ENCODE measurements at places on chromosomes 7 and 10.

DNA sequence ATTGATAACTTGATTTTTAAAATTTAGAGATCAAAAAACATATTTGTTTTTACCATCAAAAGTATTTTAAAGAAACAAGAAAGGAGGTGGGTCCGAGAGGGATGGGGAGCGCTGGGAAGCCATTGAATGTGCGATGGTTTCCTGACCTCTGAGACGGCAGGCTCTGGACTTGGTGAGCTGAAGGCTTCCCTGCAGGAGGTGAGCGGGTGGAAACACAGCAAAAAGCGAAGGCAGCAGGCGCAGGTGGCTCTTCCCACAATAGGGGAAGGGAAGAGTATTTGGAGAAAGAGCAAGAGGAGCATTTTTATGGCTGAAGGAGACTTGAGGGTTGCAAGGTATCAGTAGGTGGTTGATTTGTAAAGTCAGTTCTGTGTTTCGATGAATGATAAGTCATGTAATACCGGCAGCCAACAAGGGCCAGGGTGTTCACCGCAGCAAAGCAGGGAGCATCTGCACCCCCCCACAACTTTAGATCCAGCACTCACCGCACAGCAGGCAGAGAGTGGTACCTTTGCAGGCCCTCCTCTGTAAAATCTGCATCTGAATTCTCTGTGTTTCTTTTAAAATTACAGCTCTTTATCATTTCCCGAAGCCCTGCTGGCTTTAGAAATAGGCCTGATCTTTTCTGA lies 10.5 kb downstream of the C10orf53 start:
- DNase-seq, result no peak

DNA sequence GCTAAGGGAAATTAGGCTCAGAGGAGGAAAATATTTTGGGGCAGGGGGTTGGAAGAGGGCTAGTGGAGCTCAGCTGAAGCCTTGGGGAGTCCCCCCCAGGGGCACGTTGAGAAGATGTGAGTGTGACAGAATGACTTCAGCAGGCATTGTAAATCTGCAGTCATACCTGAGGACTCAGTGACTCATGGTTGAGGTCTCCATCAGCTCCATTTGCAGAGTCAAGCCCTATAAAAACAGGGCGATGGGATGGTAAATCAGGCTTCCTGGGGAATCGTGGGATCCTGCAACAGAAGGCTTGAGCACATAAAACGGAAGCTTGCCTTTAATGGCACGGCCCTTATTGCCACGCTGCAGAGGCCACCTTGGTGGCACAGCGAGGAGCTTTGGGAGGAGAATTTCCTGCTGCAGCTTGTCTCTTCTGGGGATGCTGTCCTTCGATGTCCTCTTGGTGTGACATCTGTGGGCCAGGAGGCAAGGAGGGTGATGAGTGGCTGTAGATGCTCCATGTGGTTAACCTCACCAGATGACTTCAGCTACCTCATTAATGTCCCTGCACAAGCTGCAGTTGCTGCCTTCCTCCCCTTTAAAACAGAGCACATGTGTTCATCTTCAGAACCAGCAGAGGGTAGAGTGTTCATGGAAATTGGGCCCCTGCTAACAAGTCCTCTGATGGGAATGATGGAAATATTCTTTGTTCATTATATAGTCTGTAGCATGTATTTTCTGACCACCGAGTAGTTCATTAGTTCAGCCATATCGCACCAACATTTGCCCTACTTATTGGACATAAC lies 285.9 kb downstream of the LRMDA start:
- no peak for DNase-seq

GRCh38 chr10:114346176-114347031 lies 57.9 kb downstream of the AFAP1L2 start:
- DNase-seq, result no peak

DNA sequence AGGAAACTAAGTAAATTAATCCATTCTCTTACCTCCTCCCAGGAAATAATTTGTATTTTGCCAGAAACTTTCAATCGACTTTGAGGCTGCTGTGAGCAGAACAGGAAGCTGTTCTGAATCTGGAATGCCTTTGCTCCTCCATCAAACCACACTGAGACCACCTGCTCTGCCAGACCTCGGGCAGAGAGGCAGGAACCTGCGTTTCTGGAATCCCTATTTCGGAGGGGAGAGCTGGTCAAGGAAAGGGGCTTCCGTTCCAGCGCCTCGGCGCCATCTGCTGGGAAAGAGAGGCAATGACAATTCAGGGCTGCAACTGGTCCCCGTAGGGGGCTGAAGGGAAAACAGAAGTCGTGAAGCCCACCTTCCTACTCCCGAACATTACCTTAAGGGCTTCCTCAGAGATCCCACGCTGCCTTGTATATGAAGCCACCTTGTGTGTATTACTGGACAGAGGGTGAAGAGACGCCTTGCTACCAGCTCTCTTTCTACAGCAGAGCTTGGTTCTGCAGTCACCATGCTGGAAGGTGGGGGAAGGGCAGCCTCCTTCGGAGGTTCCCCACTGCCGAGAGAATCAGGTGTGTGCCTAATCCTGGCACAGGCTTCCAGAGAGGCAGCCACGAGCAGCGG lies 31.2 kb downstream of the ZNF467 start:
- peak; percentile 42 for DNase-seq

DNA sequence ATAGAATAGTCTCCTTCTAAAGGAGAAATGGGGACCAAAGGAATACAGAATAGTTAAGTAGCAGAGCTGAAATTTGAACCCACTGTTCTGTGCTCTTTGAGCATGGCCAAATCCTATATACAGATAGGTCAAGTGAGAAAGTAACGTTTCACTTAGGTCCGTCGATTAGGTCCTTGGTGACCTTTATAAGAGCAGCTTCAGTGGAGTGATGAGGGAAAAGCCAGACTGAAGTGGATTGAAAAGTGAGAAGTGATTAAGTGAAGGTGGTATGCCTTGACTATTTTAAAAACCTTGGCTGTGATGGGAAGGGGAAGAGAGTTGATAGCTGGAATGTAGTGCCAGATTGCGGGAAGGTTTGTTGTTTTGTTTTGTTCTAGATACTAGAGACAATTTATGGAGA lies 10.6 kb upstream of the LSMEM1 start:
- DNase-seq, result no peak

- DNase-seq, result no peak
Measured at GRCh38 chr7:94059746-94060145, 55.6 kb upstream of the BET1 start.

DNA sequence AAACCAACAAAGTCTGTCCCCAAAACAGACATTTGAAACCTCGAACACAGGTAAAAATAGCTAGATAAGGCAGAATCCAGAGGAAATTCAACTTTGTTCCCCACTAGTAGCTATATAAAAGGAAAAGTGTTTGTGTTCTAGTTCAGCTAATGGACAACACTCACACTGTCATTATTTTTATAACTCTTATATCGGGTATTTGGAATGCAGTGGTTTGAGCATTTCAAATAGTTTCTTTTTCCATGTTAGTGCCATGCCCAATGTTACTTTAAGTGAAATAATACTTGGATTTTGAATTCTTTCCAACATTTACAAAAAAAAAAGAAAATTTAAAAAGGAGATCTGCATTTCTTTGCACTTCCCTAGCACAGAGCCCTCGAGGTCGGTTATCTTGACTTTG lies 213.6 kb downstream of the DOCK4 start:
- DNase-seq, result no peak

DNA sequence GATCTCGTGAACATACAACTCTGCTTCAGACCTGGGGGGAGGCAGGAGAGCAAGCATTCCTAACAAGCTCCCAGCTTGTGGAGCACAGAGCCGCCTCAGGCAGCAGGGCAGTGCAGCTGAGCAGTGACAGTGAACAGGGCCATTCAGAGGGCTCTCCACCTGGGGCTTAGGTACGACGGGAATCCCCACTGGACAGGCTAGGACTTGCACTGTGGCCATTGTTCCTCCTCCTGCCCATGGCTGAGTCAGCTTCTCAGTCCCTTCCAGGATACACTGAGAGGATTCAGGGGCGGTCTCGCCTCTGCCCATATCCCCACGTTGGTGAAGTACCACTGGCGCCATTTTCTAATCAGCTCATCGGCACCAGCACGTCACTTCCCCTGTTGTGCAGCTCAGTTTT lies 71.1 kb downstream of the FIGNL1 start:
- DNase-seq, result no peak

DNA sequence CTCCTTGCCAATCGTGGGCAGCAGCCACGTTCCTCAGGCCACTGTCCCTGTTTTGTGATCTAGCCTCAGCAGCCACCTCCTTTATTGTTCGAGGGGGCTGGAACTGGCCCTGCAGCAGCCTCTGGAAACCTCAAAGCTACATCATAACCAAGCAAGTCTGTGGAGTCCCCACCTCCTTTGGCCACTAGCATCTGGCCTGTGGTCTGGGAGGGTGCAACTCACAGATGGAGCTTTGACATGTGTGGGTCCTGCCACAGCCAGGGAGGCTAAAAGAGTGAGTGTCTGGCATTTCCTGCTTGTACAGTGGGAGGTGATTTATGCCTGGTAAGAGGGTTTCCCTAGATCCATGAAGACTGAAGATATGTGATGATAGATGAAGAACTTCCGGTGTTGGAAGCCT lies 32.3 kb upstream of the NUB1 start:
- no peak for DNase-seq

- no peak for DNase-seq
Measured at GRCh38 chr7:87100326-87100725, 40.9 kb upstream of the ELAPOR2 start.

GRCh38 chr7:132004529-132004928 lies 448.1 kb upstream of the PODXL start:
- no peak for DNase-seq

- DNase-seq, result no peak
Measured at GRCh38 chr7:82204694-82205093, 238.9 kb downstream of the CACNA2D1 start.

GRCh38 chr10:36324831-36325230 lies 682.7 kb upstream of the FZD8 start:
- no peak for DNase-seq

GRCh38 chr10:32156031-32156495 lies 99.8 kb upstream of the KIF5B start:
- no peak for DNase-seq

GRCh38 chr7:157751406-157751805 lies 414.6 kb downstream of the DNAJB6 start:
- no peak for DNase-seq

DNA sequence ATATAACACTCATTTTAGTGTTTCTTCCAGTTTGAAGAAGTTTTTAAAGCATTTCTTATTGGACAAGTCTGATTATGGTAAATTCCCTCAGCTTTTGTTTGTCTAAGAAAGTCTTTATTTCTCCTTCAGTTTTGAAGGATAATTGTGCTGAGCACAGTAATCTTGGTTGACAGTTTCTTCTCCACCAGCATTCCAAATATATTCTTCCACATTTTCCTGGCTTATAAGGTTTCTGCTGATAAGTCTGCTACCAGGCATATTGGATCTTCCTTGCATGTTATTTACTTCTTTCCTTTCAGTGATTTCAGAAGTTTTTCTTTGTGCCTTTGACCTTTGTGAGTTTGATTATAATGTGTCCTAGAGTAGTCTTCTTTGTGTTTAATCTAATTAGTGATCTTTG lies 210.7 kb downstream of the ADK start:
- DNase-seq, result no peak

GRCh38 chr10:87603196-87603595 lies 56.5 kb upstream of the PAPSS2 start:
- no peak for DNase-seq

DNA sequence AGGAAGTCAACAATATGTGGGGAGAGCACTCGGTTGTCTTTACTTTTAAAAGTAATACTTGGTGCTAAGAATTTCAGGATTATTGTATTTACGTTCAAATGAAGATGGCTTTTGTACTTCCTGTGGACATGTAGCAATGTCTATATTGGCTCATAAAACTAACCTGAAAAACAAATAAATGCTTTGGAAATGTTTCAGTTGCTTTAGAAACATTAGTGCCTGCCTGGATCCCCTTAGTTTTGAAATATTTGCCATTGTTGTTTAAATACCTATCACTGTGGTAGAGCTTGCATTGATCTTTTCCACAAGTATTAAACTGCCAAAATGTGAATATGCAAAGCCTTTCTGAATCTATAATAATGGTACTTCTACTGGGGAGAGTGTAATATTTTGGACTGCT lies 32.7 kb downstream of the SIRT1 start:
- no peak for DNase-seq

- no peak for DNase-seq
Measured at GRCh38 chr7:22356701-22357310, at the start of gene RAPGEF5. RAPGEF5 (minus strand) TSS chr7:22357154; CDS start chr7:22357060, 94 bp downstream.

- no peak for DNase-seq
Measured at GRCh38 chr10:125991392-125991791, 95.0 kb downstream of the FANK1 start.

DNA sequence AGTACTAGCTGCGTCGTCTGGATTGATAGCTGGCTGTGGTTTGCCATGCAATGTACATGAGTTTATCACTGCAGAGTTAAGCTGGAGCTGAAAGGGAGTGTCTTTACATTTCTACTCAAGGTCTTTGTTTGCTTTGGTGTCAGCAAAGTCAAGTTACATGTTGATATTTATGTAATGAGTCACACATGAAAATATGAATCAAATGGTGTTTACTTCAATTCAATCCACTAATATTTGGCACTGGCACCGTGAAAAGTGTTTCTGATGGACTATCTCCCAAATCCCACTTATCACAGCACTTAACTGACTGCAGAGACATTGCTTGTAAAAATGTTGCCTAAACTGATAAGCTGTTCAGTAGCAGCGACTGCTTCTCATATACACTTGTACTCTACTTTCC lies 395.9 kb downstream of the TFEC start:
- DNase-seq, result no peak

- DNase-seq, result no peak
Measured at GRCh38 chr10:100969187-100970075, at the start of gene SEMA4G. SEMA4G (plus strand) TSS chr10:100969504; CDS start chr10:100972913, 3,409 bp downstream.

DNA sequence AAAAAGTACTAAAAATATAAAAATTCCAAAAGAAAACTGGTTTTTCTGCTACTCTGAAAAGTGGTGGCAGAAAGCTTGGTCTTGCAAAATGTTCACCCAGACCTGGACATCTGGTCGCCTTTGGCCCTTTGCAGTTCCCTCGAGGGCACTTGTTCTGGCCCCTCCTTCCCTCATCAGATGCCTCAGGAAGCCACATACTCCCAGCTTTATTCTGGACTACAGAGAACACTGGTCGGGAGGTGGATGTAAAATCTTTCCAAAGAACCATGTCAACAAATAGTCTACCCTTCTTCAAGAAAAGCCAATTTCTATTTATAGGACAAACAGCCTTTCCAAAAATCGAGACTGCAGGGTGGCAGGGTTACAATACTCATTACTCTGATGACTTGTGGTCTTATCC lies 726.1 kb downstream of the TNS3 start:
- DNase-seq, result no peak

GRCh38 chr7:116899308-116899707 lies 36.9 kb downstream of the CAPZA2 start:
- DNase-seq, result no peak

DNA sequence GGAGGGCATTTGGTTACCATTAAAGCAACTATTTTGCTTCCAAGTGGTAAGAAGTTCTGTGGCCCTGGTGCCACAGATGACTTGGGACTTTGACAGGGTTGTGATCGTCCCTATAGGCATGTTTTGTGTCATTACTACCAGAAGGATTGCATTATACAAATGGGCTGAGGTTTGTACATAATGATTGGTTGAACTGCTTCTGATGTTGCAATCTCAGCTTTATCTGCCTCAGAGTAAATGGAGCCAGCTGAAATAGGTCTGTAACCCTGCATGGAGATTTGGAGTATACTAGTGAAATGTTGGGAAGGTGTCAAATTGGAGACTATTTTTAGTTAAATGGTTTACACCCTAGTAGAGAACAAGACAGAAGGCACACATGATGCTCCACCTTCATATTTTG lies 46.1 kb upstream of the SEPTIN7 start:
- no peak for DNase-seq
